ENCODE measurements at places on chromosomes 1 and 21. TPM values are rescaled to one million over a fixed set of nuclear protein-coding genes. Genes with fewer than 3 reads are reported as not detected.

DNA sequence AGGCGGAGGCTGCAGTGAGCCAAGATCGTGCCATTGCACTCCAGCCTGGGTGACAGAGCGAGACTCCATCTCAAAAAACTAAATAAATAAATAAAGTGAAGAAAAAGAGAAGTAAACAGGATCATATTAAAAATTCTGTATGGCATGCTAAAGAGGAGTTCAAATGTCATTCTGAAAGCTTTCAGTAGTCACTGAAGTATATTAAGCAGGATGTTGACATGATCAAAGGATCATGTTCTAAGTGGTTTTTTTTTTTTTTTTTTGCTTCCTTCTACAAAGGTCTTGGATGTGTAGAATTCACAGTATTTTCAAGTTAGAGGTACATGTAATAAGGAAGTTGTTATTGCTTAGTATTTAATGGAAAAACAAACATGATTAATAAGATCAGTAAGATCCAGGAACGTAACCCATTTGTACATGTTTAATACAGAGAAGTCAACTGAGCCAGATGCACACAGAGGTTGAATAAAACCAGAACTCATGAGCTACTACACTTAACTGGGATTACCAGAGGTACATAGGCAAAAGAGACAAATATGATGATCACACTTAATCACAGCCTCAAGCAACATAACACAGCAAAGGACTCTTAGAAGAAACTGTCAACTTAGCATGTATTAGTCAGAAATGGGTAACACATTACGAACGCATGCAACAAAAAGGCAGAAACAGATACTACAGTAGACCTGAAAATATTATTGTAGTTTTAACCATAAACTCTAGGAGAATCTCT is 12.2 kb downstream of the CDC42BPA start:
- no peak for DNase-seq

Gene TAL1
- total RNA-seq, result 3.0 TPM

DNA sequence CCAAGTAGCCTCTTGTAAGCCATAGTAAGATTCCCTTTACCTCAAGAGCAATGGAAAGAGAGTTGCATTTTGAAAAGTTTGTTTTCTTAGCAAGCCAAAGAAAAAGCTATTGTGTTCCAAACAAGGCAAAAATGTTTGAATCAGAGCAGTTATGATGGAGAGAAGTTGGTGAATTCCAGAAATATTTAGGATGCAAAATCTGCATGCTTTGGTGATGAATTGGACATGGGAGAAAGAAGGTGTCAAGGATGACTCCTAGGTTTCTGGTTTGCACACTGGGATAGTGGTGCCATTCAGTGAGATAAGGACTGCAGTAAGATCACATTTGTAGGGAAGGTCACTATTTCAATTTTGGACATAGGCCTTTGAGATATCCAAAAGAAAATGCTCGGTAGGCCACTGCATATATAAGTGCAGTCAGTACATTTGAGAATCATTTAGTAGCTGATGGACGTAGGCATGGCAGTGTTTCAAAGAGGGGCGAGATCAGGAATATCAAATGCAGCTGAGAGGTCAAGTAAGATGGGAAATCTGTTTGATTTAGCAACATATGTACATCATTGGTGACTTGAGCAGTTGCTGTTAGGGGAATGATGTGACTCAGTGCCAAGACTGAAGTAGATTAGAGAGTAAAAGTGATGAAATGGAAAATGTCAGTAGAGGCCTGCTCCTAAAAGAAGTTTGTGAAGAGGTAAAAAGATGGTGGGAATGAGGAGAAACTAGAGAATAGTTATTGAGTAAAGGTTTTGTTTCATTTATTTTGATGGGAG is 33.9 kb upstream of the GPR25 start:
- DNase-seq, result no peak

Gene PDZK1
- 7.4 TPM for total RNA-seq

DNA sequence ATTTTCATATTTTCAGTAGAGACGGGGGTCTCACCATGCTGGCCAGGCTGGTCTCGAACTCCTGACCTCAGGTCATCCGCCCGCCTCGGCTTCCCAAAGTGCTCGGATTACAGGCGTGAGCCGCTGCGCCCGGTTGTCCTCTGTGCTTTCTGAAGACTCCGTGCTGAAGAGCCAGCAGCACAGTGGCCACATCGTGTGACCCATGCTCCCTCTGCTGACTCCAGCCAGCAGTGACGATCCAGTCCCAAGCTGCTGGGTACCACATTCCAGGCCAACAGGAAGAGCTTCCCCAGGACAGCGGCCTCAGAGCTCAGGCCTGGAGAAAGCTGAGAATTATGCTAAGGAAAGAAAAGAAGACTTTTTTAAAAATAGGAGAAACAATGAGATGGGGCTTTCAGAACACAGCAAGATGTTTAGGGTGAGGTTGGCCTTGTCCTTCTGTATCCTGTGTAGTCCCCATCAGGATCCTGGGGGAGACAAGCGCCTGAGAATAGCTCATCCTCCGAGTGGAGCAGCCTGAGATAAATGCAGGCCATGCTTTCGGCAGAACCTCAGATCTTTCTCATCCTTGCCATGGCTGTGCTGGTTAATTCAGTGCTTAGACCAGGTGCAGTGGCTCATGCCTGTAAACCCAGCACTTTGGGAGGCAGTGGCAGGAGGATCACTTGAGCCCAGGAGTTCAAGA is 207.1 kb downstream of the SLC35F3 start:
- no peak for DNase-seq

DNA sequence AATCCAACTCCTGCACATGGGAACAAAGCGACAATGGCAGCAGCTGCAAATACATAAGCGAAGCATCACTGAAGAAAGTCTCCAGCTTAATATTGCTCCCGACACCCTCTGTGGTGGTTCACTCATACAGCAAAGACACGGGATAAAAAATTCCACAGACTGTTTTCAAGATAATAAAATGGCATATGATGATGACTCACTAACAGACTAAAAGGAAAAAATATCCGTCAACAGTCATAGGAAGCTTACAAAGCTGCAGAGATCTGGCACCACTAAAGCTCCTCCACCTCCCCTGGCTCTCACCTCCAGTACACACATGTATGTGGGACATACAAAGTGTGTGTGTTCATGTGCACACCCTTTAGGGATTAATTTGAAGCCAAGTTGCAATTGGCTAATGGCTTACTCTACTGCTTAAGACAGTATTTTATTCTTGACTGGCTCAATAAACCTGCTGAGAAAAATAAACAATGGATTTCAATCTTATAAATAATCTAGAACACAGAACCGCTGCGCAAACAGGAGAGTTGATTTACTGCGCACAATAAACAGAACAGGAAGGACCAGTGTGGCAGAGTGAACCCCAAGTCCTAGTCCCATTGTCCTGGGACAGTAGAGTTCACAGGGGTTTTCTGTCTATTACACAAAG is 94.4 kb downstream of the SLC45A1 start:
- DNase-seq, result no peak

Gene LCE3D
- not detected for total RNA-seq
